ENCODE measurements at places on chromosomes 4 and X.

DNA sequence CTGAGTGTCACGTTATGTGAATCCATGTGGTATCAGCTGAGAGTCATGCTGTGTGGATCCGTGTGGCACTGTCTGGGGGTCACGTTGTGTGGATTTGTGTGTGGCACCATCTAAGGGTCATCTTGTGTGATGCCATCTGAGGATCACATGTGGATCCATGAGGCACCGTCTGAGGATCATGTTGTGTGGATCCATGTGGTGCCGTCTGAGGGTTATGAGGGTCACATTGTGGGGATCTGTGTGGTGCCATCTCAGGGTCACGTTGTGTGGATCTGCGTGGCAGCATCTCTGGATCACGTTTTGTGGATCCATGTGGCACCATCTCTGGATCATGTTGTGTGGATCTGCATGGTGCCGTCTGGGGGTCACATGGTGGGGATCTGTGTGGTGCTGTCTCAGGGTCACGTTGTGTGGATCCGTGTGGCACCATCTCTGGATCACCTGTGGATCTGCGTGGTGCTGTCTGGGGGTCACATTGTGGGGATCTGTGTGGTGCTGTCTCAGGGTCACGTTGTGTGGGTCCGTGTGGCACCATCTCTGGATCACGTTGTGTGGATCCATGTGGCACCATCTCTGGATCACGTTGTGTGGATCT is 6.9 kb downstream of the PDE6B start:
- no peak for DNase-seq

- no peak for DNase-seq
Observed at GRCh38 chr4:128357286-128357685, 69.7 kb upstream of the PGRMC2 start.

- no peak for DNase-seq
Observed at GRCh38 chr4:153643406-153644383, 40.4 kb upstream of the TLR2 start.

DNA sequence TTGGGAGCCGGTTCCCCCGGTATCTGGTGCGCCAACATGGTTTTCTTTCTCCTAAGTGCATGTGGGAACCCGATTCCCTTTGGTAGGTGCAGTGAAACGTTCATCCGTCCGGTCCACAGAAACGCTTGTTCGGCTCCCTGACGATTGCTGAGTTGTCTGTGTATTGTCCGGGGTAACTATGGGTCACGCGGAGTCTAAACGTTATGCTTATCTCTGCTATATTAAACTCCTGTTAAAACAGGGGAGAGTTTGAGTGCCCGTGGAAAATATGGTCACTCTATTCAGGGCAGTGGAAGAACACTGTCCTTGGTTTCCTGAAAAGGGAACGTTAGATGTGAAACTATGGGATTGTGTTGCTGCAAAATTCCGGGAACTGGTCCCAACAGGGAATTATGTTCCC is 32.4 kb upstream of the MGST2 start:
- no peak for DNase-seq

- DNase-seq: no peak
Observed at GRCh38 chrX:32933548-32933947, 277.8 kb downstream of the DMD start.
